ENCODE measurements at places on chromosomes 4 and X.

- DNase-seq: no peak
Measured at GRCh38 chrX:110363244-110363643, 4.6 kb downstream of the RTL9 start.

- DNase-seq: no peak
Measured at GRCh38 chr4:73417342-73417741, 13.3 kb downstream of the ALB start.

DNA sequence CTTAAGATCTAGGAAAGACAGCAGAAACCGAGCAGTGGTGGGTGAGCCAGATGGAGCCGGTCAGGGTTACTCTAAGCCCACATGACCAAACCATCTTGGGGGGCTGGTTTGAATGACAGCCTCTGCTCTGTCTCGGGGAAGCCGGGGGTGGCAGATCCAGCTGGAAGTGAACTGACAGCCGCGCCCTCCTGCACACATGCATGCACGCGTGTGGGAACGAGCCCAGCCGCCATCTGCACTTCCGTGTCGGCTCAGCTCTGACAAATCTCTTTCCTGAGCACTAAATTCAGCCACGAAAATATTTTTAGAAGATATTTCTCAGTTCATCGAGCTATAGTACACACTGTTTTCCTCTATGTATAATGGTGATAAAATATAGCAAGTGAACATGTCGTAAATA lies 115.5 kb downstream of the DCTD start:
- DNase-seq: no peak

GRCh38 chr4:76666944-76667532 lies 230.9 kb downstream of the SOWAHB start:
- no peak for DNase-seq

DNA sequence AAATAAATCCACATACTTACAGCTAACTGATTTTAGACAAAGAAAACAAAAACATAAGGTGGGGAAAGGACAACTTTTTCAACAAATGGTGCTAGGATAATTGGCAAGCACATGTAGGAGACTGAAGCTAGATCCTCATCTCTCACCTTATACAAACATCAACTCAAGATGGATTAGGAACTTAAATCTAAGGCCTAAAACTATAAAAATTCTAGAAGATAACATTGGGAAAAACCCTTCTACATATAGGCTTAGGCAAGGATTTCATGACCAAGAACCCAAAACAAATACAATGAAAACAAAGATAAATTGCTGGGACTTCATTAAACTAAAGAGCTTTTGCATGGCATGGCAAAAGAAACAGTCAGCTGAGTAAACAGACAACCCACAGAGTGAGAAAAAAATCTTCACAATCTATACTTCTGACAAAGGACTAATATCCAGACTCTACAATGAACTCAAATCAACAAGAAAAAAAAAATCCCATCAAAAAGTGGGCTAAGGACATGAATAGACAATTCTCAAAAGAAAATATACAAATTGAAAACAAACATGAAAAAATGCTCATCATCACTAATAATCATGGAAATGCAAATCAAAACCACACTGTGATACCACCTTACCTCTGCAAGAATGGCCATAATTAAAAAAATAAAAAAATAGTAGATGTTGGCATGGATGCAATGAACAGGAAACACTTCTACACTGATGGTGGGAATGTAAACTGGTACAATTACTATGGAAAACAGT lies 14.1 kb upstream of the AFP start:
- no peak for DNase-seq

DNA sequence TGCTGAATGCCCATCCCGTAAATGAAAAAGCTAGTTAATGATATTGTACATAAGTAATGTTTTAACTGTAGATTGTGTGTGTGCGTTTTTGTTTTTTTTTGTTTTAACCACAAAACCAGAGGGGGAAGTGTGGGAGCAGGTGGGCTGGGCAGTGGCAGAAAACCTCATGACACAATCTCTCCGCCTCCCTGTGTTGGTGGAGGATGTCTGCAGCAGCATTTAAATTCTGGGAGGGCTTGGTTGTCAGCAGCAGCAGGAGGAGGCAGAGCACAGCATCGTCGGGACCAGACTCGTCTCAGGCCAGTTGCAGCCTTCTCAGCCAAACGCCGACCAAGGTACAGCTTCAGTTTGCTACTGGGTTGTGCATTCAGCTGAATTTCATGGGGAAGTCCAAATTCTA lies at the start of gene SPP1:
SPP1 (plus strand) TSS at position 249 of the 400 bp plus-strand sequence. CDS start 1,182 bp downstream, outside the sequence.
- no peak for DNase-seq

- DNase-seq: no peak
Measured at GRCh38 chr4:499567-499966, 557 bp downstream of the PIGG start.

- DNase-seq: no peak
Measured at GRCh38 chrX:17829566-17829965, 31.5 kb downstream of the RAI2 start.

DNA sequence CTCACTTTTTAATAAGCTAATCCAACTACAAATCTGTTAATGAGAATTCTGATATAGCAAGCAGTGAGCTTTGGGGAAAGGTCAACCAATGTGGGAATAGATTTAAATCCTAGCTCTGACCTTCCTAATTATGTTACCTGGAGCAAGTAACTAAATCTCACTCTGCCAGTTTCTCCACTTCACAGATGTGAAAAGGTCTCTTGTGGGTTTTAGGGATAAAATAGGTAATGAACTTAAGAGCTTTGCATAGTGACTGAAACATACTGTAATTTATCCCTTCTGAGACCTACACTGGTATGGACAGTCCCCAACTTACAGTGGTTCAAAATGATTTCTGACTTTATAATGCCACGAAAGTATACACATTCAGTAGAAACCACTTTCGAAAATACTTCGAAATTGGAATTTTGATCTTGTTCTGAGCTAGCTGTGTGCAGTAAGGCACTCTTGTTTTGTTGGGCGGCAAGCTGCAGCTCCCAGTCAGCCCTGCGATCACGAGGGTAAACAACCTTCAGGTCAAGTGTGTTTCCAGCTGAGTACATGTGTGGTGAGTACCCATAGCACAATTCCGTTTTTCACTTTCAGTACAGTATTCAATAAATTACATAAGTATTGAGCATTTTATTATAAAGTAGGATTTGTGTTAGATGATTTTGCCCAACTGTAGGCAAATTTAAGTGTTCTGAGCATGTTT lies 93.7 kb downstream of the ADGRL3 start:
- DNase-seq: no peak

DNA sequence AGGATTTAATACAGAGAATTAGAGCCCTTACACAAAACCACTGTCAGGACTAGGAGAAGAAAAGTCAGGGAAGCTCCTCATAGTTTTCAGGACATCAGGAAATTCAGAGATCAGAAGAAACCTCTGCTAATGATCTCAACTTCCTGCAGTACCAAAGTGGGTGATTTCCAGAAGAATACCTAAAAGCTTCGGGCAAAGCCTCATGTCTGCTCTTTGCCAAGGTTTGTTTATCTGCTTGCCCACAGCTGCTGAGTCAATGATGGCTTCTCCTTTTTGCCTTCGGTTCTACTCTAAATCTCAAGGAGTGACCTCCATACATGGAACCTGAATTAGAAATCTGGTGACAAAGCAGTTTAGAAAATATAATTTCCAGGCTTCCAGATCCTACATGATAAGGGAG lies 68.4 kb downstream of the USP38 start:
- no peak for DNase-seq

DNA sequence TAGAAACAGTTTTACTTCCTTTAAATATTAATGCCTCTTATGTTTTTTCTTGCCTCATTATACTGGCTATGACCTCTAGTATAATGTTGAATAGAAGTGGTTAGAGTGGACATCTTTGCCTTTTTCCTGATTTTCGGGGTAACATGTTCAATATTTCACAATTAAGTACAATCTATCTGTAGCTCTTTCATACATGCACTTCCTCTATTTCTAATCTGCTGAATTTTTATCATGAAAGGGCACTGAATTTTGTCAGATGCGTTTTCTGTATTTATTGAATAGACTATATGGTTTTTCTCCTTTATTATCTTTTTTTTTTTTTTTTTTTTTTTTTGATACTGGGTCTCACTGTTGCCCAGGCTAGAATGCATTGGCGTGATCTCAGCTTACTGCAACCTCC lies 29.0 kb downstream of the MECP2 start:
- no peak for DNase-seq

GRCh38 chr4:43680421-43680820 lies 768.2 kb downstream of the KCTD8 start:
- no peak for DNase-seq

- no peak for DNase-seq
Measured at GRCh38 chr4:84932462-84932861, 34.0 kb downstream of the WDFY3 start.

GRCh38 chr4:26321373-26322221 lies 783 bp downstream of the RBPJ start:
- DNase-seq: no peak

DNA sequence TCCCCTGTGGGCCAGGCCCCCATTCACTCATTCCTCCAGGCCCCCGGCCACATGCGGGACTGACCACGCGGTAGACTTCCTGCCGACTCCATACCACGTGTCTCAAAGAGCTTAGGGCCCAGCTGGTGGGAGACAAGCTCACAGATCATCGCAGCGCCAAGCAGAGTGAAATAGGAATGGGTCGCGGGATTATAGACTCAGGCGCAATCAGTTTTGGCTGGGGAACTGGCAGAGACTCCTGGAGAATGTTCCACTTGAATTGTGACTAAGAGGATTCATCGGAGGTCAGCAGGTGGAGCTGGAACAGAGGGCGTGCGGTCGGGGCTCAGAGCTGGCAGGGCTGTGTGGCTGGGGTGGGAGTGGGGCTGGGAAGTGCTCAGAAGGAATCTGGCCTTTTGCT lies 15.6 kb downstream of the ATP2B3 start:
- DNase-seq: no peak

DNA sequence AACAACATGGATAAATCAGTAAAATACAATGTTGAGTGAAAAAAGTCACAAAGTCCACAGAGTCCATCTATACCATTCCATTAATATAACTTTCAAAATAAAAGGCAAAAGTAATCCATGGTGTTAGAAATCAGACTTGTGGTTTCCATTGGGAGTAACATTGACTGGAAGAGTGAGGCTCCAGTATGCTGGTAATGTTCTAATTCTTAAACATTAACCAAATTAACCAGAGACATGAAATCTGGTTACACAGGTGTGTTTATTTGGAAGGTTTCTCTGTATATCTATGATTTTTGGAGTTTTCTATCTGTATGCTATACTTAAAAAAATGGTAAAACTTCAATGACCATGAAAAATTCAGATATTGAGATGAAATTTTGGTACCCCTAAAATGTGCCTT lies 42.6 kb downstream of the SULT1B1 start:
- DNase-seq: no peak

DNA sequence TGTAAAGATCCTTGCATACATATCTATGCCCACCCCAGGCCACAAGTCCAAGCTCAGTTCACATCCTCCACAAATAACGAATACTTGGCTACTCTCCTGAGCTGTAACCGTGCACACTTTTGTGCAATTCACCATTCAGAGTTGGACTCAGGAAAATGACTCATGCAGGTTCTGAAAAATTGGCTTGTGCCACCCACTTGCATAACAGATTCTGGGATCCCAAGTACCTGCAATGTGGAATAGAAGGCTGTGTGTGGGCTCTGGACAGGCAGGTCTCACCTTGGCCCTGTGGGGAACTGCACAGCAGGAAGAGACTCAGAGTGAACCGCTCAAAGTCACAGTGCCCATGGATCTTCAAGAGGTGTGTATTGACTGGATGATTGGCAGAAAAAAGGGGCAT lies 502.7 kb downstream of the PACRGL start:
- no peak for DNase-seq

DNA sequence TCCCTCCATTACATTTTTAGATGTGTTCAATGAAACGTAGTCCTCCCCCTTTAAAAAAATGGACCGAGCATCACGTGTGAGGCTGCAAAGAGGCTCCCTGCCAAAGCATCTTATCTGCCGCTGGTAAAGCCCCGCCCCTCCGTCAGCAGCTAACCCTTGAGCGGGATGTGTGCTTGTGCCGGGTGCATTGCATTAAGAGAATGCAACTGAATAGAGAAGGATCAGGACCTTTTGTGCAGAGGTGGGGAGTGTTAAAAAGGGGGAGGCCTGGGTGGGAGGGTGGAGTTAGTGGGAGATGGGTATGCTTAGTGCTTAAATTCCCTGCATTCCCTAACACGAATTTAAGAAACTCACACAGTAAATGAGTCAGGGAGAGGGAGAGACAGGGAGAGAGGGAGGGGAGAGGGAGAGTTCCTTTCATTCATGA lies 66.0 kb downstream of the TBL1X start:
- DNase-seq: no peak
